Smooth muscle cell of the coronary artery (primary cell): ENCODE measurements at places on chromosomes 4 and X. TPM values are rescaled to one million over a fixed set of nuclear protein-coding genes. Genes with fewer than 3 reads are reported as not detected.

ZAR1 gene
- not detected in 2 replicates for total RNA-seq

SSX2 gene
- not detected in 2 replicates for total RNA-seq

CTAG1B gene
- not detected in 2 replicates for total RNA-seq

HERC6 gene
- 3.2 and 5.0 TPM in 2 replicates for total RNA-seq

OSTC gene
- 266 and 291 TPM in 2 replicates for total RNA-seq

ETNPPL gene
- not detected in 2 replicates for total RNA-seq
